ENCODE measurements at places on chromosomes 4 and X.

- DNase-seq, result no peak
Observed at GRCh38 chr4:89284828-89285227, 22.8 kb downstream of the GPRIN3 start.

- DNase-seq, result no peak
Observed at GRCh38 chr4:25786497-25787065, 76.2 kb downstream of the SEL1L3 start.

DNA sequence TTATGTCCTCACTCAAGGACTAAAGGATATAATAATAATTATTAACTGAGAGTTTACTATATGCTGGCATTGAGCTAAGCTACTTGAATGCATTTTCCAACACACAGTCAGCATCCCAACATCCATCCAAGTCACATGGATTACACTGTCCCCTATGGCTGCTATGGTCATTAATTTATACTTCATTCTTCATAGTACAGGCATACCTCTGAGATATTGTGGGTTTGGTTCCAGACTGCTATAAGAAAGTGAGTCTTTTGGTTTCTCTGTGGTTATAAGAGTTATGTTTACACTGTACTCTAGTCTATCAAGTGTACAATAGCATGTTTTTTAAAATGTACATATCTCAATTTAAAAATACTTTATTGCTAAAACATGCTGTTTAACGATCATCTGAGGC is 89.2 kb downstream of the LNX1 start:
- DNase-seq, result no peak

- no peak for DNase-seq
Observed at GRCh38 chr4:76178296-76178695, 30.1 kb upstream of the NUP54 start.

- no peak for DNase-seq
Observed at GRCh38 chrX:150044556-150044955, 106.3 kb upstream of the EOLA2 start.

- DNase-seq, result no peak
Observed at GRCh38 chr4:86586160-86586572, 7.9 kb upstream of the PTPN13 start.

DNA sequence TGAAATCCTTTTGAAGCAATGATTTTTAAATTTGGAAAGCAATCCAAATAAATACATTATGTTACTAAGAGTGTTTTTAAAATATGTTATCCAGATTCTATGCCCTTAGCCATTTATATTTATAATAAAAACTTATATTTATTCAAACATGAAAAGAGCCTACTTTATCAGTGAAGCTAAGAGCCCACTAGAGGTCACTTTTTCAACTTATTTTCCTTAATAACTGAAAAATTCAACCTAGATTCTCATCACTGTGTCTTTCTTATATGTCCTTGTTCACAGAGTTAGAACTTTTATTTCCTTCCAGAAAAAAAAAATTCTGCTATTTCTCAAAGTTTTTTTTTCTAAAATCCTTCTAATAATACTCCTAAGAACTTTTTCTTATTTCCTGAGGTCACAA is 23.9 kb downstream of the PRDM8 start:
- no peak for DNase-seq

- DNase-seq, result no peak
Observed at GRCh38 chr4:3473996-3474765, 11.1 kb downstream of the DOK7 start.

- no peak for DNase-seq
Observed at GRCh38 chrX:15515931-15516330, 15.3 kb downstream of the BMX start.
